ENCODE measurements at places on chromosomes 12 and 14.

DNA sequence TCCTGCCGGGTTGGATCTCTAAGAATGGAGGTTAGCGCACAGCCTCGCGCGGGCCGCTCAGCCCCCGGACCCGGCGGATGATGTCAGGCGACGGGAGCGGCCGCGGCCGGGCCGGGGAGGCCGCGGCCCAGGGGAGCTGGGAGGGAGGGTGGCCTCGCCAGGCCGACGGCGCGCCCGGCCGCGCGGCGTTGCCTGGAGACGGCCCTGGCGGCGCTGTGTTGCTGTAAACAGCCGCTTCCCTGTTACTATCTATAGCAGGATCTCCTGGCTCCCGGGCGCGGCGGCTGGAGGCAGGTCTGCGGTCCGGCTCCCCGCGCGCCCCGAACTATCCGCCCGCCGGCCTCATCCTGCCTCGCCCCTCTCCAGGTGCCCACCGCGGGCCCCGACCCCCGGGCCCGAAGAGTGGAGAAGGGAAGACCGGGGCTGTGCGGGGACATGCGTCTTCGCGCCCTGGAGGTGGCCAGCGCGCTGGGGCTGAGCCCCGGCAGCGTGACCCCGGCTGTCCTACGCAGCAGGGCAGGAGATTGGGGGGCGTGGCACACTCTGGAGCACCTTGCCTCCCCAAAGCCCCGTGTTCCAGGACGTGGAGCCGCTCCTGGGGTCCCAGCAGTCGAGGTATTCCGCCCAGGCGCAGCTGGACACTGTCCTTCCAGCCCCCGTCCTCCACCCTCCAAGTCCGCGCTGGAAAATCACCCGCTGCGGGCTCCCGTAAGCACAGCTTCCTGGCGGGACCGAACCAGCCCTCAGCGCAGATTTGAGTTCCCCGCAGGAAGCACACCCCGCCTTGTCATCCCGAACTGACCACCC lies 1.4 kb upstream of the FOS start:
- DNase-seq = no peak

- no peak for DNase-seq
These were observed 32.1 kb upstream of the HECTD1 start for GRCh38 chr14:31239741-31240140.

DNA sequence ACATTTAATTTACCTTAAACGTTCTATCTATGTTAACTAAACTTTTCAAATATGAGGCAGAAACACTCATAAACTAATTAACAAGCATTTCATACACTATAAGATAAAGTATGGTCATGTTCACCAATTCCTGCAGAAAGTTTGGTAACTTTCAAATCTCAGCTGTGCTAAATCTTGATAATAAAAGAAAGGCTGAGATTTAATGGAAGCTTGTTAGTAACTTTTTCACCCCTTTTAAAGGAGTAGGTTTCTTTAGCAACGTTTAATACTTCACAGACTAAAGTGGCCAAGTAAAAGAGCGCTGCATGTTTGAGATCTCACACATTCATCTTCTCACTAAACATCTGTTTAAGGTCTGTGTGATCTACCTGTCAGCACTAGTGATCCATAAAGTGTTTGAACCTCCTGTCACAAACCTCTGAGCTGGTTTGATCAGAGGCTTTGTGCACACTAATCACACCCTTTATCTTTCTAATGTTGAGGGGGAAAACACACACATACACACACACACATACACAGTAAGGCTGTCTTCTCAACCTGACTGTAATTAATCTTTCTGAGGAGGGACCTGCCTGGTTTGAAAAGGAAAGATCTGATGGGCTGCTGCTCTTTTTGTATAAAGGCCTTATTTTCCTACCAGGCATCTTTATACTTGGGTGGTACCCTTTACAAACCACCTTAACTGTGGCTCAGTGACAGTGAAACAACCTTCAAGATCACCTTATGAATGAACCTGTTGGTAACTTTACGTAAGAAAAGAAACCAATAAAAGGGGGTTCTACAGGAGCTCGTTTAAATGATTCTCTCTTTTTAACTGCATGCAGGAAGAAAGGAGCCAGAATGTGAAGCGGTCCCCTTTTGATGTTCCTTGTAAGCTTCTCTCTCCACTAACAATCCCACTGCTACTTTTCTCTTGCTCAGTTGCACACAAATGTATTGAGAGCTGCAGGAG lies 244.2 kb downstream of the SOX5 start:
- DNase-seq = no peak

- peak; percentile 33 for DNase-seq
These were observed 18.2 kb upstream of the CLEC2D start for GRCh38 chr12:9651265-9651729.

GRCh38 chr12:96211988-96212387 lies 17.8 kb downstream of the ELK3 start:
- no peak for DNase-seq

GRCh38 chr14:88882236-88882635 lies 57.8 kb downstream of the TTC8 start:
- peak; percentile 59 for DNase-seq

DNA sequence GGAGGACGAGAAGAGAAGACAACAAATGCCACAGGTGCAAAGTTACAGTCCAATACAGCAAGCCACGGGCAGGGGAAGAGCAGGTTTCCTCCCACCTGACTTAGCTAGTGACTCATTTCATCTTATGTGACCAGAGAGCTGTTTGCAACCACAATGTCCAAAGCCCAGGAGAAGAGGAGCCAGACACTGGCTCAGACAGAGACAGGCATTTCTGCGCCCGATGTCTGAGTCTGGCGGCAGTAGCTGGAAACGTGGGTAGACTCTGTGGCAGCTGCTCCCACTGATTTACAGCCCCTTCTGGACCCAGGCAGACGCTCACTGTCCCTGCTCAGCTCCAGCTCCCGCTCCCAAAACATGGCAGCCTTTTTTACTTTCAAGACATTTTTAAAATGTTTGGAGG lies 60.0 kb downstream of the CHGA start:
- peak; percentile 52 for DNase-seq

DNA sequence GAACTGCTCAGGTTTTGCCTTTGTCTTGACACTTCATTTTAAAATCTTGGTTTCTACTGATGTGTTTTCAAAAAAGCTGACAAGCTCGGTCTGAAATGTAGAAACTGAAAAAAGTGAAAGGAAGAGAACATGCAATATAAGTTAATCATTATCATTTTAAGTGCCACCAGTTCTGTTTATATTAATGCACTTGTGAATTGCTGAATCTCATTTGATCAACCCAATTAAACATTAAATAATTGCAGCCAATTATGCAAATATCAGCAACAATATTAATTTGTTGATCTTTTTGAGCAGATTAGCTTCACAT lies 133.8 kb downstream of the BCAT1 start:
- no peak for DNase-seq

DNA sequence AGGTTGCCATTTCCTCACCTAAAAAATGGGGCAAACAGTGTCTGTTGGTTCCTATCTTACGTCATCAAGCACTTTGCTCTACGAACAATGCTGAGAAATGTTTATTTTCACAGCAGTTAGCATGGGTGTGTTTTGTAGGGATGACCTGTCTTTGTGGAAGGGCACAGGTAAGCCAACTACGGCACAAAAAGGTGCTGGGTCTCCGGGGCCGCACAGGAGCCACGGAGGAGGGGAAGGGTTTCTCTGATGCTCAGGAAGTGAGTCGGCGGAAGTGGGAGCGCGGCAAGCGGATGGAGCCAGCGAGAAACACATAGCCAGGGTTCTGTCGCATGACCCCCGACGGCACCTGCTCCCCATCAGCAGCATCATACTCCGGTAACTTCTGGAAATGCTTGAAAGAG lies 65.6 kb upstream of the TCL1B start:
- DNase-seq = no peak

- no peak for DNase-seq
These were observed 2.2 kb downstream of the HOXC6 start for GRCh38 chr12:54030442-54030801.

GRCh38 chr12:14186193-14186502 lies 179.3 kb upstream of the ATF7IP start:
- no peak for DNase-seq

- DNase-seq = no peak
These were observed 177.6 kb downstream of the ACSS3 start for GRCh38 chr12:81255456-81255855.

GRCh38 chr12:65454115-65454787 lies 175.8 kb downstream of the MSRB3 start:
- DNase-seq = no peak

- DNase-seq = no peak
These were observed 2.2 kb upstream of the PTHLH start for GRCh38 chr12:27974735-27975221.

- DNase-seq = peak; percentile 41
These were observed 57.6 kb downstream of the BRMS1L start for GRCh38 chr14:35883677-35884293.

- no peak for DNase-seq
These were observed 5.0 kb downstream of the STAT6 start for GRCh38 chr12:57106021-57106708.

DNA sequence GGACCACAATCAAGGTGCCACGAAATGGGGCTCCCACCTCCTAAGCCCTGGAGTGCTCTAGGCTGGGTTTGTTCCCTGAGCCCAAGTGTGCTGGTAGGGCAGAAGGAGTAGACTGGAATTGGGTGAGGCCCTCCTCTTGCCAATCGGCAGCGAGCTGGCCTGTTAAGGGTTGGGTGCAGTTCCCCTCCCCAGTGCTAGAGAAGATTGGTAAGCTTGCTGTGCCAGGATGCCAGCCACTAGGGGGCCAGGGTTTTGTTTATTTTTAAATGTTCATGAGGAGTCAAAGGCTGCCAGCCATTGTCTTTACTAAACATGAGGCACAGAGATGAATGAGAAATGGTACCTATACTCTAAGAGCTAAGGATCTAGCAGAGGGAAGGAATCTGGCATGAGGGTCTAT lies 79.7 kb downstream of the SPTB start:
- peak; percentile 36 for DNase-seq

- DNase-seq = peak; percentile 50
These were observed 1.1 kb upstream of the CYP46A1 start for GRCh38 chr14:99682809-99683618.

- peak; percentile 7 for DNase-seq
These were observed 9.2 kb upstream of the PLEKHD1 start for GRCh38 chr14:69475194-69475818.

DNA sequence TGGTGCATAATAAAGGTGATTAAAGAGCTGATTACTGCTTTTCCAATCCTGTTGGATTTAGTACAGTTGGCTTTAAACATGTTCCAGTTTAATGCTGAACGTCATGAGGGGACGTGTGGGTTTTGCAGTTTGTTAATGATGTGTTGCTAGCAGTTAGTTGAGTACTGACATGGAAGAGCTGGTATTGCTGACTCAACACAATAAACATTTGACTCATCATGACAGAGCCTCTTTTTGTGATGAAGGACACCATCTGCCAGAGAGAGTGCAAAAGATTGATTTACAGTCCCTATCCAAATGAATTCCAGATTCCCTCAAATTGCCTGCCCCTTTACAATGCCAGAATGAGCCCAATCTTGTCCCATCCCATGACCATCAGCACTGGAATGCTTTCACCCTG lies 346.2 kb upstream of the PRICKLE1 start:
- DNase-seq = peak; percentile 60

DNA sequence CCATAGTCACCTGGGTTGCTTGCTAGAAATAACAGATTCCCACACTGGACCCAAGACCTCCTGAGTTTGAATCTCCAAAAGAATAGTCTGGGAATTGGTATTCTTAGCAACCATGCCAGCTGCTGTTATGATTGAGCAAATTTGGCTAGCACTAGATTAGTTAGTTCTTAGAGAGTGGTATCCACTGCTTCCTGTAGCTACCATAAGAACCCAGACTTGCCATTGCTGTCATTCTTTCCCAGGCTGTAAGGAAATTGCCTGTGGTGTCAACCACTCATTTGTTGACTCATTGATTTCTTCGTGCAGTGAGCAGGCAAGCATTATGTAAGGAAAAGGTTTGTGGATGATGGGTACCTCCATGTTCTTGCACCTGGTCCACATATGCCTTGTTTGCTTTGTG lies 201.8 kb upstream of the RGS6 start:
- peak; percentile 66 for DNase-seq

GRCh38 chr12:92630968-92631367 lies 71.8 kb upstream of the PLEKHG7 start:
- DNase-seq = no peak

DNA sequence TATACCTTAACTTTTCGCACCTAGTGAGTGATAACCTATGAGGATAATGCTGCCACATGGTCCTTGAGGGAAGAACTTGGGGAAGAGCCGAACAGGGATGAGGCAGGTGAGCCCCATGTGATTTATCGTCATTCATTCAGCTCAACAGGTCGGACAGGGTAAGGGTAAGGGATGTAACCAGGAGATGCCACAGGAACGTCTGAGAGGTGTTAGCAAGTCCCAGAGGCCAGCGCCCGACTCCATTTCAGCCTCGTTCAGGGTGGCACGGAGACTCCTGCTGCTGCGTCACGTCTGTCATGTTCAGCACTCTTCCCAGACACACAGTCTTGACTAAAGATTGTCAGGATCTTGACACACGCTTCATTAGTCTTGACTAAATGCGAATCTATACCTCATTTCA lies 23.4 kb upstream of the TIGAR start:
- DNase-seq = no peak

DNA sequence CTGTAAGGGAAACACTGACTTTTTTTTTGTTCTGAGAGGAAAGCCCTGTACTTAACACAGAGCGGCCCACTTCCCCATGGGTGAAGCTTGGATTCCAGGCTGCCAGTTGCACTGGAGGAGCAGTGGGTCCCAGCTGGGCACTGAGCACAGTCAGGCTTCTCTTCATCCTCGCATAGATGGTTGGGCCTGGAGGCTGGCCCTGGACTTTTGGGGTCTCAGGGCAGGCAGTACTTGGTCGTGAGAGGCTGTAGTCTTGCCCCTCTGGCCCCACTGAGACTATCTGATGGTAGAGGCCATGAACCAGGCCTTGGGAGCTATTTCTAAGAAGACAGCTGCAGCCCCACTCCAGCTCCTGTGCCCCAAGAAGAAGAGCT lies 6.2 kb upstream of the LHX5 start:
- no peak for DNase-seq

- DNase-seq = peak; percentile 39
These were observed 262.4 kb upstream of the PDE3A start for GRCh38 chr12:20105943-20106342.

GRCh38 chr12:42641221-42641885 lies 51.8 kb upstream of the PRICKLE1 start:
- peak; percentile 78 for DNase-seq

DNA sequence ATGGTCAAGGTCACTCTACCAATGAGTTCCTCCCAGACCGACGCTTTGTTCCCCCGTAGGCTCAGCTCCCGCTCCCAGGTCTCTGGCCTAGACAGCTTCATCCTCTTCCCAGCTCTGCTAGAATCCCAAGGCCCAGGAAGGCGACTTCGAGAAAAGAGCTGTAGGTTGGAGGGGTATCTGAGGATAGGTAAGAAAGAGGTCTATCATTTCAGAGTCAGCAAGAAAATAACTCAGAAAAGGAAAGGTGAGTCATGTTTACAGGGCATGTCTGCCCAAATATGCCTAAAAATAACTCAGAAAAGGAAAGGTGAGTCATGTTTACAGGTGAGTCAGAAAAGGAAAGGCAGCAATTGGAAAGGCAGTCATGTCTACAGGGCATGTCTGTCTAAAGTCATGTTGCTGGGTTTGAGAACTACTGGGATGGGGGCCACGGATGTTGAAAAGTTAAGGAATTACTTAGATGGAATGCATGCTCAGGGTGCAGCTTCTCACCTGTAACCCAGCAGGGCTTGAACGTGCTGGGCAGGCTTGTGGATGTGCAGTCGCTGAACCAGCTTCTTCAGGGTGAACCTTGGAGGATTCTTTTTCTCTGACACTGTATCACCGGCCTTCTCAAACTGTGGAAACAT lies 12.2 kb downstream of the TEP1 start:
- peak; percentile 36 for DNase-seq

- DNase-seq = peak; percentile 62
These were observed 58.5 kb downstream of the NUAK1 start for GRCh38 chr12:106080041-106080790.
